Mesothelial cell of epicardium (in vitro differentiated cells): ENCODE measurements at places on chromosomes 13 and 19.

GRCh38 chr19:13507053-13507611 lies 853 bp upstream of the CACNA1A start:
- DNase-seq = no peak
- H3K27ac ChIP-seq = no peak overlapping the region
- H3K27me3 ChIP-seq = peaks cover 94% of the 10 kb centered on the region
- H3K4me3 ChIP-seq = peak overlapping the region; percentile 28
- H3K36me3 ChIP-seq = no peaks in the 10 kb centered on the region
- no peaks in the 10 kb centered on the region for H3K4me1 ChIP-seq

DNA sequence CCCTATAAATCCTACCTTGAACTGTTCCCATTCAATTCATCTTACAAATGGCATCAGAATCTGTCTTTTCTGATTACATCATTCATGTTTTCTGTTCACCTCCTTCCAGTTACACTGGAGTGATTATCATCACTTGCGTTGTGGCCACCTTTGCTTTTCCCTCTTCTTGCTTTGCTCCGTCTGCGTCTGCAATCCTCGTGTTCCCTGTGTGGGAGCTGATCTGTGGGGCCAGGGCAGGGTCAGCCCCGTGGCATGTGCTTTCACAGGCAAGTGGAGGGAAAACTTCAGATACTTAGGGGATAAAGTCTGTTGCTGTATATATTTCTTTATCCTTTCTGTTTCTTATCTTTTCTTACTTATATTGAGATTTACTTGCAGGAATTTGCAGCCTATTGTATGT lies 277.7 kb downstream of the SLC7A1 start:
- DNase-seq = no peak
- H3K36me3 ChIP-seq = no peaks in the 10 kb centered on the region
- no peak overlapping the region for H3K27ac ChIP-seq
- peaks cover 5% of the 10 kb centered on the region for H3K4me1 ChIP-seq
- H3K27me3 ChIP-seq = no peaks in the 10 kb centered on the region

DNA sequence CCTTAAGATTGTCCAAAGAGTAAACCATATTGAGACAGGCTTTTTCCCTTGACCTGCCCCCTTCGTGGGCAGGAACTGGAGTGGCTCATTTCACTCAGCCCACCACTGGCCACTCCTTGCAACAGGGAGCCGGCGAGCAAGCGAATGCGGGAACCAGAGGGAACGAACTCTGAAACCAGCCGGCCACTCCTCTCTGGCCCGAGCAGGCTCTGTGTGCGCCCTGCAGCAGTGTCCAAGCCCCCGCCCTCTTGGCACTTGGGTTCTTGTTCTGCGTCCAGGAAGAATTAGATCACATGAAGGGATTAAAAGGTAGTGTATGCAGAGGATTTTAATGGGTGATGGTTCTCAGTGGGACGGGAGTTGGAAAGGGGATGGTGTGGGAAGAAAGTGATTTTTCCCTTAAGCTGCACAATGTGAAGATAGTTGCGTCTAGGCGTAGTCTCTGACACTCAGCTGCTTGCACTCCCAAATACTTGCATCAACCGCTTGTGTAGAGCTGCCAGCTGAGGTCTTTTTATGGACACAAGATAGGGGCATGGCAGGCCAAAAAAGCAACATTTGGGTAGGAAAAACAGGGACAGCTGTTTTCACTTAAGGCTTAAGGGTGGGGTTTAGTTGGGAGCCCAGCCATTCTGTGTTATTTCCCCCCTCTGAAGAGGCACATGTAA lies 1209.7 kb upstream of the PCDH20 start:
- H3K4me1 ChIP-seq = no peaks in the 10 kb centered on the region
- no peaks in the 10 kb centered on the region for H3K36me3 ChIP-seq
- no peak overlapping the region for H3K4me3 ChIP-seq
- H3K27ac ChIP-seq = no peak overlapping the region

GRCh38 chr13:89603187-89603586 lies 1744.3 kb upstream of the MIR17HG start:
- H3K36me3 ChIP-seq = no peaks in the 10 kb centered on the region
- H3K27ac ChIP-seq = no peak overlapping the region
- no peaks in the 10 kb centered on the region for H3K27me3 ChIP-seq
- H3K4me1 ChIP-seq = peaks cover 13% of the 10 kb centered on the region
- H3K4me3 ChIP-seq = no peak overlapping the region
- DNase-seq = no peak
